ENCODE measurements at places on chromosomes 2 and 18.
A peak's percentile ranks its signal among the peaks of the same experiment; 100 is the strongest.

GRCh38 chr18:10056506-10056905 lies 142.7 kb downstream of the VAPA start:
- DNase-seq = no peak

DNA sequence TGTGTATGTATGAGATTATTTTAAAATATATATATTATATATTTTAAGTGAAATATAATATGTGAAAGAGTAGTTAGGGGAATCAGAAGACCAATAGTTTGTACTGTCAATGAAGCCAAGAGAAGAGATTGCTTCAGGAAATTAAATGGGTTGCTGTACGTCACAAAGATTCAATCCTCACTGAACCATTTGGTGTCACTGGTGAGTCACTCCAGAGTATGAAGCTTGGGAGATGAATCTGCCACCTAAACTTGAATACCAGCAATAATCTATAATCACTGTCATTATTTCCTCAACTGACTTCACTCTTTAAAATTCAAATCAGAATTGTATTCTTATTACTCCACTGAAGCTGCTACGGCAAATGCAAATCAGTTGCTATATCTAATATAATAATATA lies 41.9 kb upstream of the SCN9A start:
- DNase-seq = no peak

DNA sequence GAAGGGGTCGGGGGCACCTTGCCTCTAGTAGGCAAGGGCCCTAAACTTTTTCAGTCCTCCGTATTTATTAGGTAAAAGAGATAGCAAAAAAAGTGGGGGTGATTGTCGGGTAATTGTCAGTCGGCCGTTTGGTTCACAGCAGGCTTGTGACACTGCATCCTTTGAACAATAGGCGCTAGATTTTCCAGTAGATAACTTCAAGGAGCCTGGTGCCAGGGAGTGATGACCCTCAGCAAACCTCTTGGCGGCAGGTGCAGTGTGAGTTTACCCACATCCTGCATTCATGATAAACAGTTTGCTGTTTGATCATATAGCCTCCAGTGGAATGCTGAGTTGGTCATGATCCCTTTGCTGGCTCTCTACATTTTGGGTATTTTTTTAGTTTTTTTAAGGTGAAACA lies 22.9 kb downstream of the SERPINB8 start:
- DNase-seq = no peak

DNA sequence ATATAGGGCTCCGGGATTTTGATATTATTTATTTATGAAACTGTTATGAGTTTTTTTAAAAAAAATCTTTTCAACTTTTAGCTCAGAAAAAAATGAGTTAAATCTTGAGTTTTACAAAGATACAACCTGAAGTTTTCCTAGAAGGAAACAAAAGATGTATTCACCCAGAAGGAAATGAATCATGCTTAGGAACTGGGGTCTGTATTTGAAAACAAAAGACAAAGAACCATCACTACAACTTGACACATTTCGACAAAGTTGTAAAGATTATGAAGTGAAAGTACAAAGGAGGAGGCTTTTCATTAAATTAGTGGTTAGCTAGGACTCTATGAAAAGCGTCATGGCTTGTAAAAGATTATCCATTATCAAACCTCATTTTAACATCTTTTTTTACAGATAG lies 143.3 kb downstream of the PDE1A start:
- DNase-seq = no peak

GRCh38 chr2:8663997-8664396 lies 17.9 kb upstream of the ID2 start:
- DNase-seq = no peak

- DNase-seq = peak; percentile 73
Measured at GRCh38 chr2:28359222-28360057, 33.2 kb upstream of the FOSL2 start.

DNA sequence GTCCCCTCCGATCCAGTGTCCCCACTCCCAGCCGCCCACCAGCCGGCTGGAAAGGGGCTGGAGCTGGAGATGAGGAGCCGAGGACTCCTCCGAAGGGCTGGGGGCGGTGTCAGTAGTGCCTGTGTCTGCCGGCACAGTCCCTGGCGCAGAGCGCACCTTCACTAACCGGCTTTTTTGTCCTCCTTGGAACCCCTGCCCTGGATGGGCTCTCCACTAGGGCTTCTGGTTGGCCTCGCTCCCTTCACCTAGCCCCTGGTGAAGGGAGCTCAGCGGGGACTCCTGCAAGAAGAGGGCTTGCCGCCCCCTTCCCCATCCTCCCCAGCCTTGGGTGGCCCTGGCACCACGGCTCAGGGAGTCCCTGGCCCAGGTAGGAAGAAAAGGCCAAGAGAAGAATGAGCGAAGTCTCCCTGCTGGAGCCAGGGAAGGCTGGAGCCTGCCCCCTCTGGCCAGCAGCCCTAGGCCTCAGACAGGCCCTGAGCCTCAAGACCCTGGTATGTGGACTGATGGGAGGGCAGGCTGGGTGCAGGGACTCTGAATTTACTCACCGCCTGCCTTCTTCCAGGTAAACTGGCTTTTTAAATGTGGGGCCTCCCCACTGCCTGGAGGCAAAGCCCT lies 570 bp upstream of the ECEL1 start:
- no peak for DNase-seq

- DNase-seq = no peak
Measured at GRCh38 chr18:55964171-55964570, 376.2 kb upstream of the TCF4 start.
